ENCODE measurements at places on chromosomes 11 and 22. TPM values are rescaled to one million over a fixed set of nuclear protein-coding genes. Genes with fewer than 3 reads are reported as not detected.

TREH gene
- total RNA-seq = not detected

SLC15A3 gene
- 12.9 TPM for total RNA-seq

DNA sequence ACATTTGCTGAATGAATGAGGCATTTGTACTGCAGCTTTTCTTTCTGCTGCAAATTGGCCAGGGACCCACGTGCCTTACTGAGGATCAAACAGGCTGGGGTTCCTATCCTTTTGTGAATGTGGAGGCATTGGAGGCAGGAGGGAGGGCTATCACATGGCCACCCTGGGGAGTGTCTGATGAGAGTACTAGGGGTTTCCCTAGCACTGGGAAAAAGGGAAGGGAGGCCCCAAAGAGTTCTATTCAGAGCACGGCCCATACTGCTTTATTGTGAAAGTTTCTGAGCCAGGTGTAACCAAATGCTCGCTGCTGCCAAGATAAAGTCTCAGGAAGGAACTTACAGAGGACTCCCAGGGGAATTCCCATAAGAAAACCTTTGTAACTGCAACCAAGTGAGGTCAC lies 78.4 kb upstream of the ANO1 start:
- DNase-seq = no peak

GRCh38 chr22:44358709-44359440 lies 46.1 kb upstream of the SHISAL1 start:
- no peak for DNase-seq

DNA sequence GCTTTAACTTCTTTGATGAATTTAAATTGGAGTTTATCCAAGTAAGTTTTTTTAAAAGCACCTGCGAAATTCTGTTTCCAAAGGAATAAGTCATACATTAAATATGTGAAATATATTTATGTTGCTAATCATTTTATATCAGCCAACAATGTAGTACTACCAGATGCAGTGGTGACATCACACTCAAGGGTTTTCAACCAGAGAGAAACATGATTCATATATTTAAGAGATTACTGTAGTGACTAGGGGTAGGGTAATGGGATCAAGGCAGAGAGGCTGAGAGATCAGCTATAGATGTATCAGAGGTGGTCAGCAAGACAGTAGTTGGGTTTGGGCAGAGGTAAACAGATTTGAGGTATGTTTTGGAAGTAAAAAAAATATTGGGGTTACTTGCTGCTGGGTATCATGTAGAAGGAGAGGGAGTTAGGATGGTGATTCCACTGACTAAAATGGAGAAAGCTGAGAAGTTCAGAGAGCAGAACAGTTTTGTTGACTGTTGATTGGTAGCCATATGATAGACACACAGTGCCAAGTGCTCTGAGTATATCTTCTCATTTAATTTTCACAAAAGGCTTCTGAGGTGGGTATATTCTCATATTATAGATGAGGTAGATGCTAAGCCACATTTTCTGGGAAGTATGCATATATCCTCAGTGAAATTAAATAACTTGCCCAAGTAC lies 39.4 kb downstream of the CEP57 start:
- DNase-seq = no peak

DNA sequence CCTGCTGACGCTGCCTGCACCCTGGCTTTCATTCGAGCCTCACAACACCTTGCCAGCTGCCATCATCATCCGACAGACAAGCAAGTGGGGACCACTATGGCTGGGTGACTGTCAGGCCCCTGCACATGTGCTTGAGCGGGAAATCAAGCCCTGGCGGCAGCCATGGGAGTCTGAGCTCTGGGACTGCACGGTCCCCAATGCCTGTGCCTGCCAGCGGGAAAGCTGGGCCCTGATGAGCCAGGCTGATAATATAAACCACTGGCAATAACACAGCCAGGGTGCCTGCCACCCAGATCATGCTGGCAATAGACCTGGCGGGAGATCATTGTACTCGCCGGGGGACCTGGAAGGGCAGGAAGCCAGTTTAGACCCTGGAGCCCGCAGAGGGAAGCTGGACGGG lies 2.5 kb downstream of the FGF3 start:
- no peak for DNase-seq

DNA sequence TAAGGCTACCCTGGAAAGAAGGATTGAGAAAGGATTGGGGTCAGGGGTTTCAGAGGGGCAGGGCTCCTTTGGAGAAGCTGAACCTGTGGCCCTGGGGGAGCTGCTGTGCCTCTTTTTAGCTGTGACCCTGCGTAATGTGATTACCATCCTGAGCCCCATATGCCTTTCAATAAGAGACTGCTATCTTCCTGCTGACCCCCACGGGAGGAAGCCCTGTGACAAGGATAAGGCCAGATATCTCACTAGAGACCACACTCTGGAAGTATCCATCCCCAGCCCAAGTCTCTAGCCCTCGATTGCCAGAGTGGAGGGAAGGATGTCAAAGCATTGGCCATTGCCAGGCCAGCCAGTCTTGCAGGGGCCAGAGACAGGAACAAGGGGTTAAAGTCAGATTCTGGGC lies 4.8 kb upstream of the SLC39A13 start:
- DNase-seq = no peak

DNA sequence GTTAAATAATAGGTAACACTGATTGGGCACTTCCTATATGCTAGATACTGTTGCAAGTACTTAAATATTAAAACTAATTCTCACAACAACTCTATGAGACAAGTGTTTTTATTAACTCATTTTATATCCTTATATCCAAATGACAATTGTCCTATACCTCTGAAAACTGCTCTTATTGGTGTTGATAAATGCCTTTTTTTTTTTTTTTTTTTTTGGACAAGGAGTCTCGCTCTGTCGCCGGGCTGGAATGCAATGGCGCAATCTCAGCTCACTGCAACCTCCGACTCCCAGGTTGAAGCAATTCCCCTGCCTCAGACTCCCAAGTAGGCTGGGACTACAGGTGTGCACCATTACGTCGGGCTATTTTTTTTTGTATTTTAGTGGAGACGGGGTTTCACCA lies 41.6 kb downstream of the MRTFA start:
- no peak for DNase-seq

- no peak for DNase-seq
Observed at GRCh38 chr22:28154861-28155260, 235.8 kb upstream of the PITPNB start.

DNA sequence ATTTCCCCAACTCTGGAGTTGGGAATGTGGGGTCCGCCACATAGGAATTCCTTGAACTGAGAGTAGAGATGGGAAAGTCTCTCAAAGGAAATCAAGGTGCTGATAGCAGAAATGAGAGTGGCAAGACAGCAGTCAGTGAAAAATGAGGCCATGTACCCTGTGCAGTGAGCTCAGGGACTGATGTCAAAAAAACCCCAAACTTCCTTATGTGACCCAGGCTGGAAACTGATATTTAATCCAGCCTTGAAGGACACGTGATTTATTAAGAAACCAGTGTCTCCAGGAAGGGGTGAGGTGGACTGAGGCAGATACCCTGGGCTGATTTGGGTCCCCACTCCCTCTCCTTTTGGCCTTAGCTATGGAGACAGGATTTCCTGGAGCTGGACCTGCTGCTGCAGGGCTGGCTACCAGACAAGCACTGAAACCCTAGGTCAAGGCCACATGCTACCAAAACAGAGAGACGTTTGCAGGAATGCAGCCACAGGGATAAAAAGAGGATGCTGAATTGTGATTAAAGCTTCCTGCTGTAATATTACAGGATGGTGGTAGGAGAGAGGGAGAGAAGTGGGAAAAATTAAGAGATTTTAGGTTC lies 25.3 kb upstream of the FCHSD2 start:
- DNase-seq = no peak

DNA sequence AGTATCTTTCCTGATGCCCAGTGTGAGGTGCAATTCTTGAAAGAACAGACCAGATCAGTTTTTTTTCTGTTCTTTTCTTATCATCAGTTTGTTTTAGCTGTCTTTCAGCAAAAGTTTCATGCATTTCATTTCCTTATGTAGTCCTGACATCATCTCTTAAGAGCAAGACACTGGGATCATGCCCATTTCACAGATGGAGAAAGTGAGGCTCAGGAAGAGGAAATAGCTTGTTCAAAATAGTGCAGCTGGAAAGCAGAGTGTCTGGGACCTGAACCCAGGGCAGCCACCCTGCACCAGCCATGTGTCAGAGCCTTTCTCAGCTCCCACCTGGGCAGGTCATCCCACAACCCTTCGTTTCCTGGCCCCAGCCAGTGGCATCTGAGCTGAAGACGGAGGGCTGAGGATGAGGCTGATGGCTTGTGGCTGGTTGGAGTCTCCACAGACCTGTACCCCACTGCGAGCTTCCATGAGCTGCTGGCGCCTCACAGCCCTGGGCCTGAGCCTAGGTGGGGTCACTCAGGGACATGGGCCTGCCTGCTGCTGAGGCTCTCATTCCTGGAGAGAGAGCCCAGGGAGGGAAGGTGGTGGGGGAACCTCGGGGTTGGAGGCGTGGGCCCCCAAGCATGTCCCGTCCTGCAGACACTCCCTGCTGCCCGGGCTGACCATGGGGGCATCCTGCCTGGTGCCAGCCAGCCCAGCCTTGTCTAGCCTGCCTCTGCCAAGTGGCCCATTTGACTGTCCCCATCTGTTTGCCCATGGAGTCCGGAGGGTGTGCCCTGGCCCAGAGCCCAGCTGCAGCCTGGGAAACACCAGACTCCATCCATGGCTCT lies 61.8 kb downstream of the SMIM38 start:
- no peak for DNase-seq
